HFFc6 (cell line): ENCODE measurements at places on chromosomes 5 and 9. TPM values are rescaled to one million over a fixed set of nuclear protein-coding genes. Genes with fewer than 3 reads are reported as not detected.

GRCh38 chr5:61348447-61348846 is 16.4 kb downstream of the ZSWIM6 start:
- no peak for DNase-seq

- no peak for DNase-seq
These were observed 132.4 kb downstream of the KCNIP1 start for GRCh38 chr5:170636206-170636605.

DNA sequence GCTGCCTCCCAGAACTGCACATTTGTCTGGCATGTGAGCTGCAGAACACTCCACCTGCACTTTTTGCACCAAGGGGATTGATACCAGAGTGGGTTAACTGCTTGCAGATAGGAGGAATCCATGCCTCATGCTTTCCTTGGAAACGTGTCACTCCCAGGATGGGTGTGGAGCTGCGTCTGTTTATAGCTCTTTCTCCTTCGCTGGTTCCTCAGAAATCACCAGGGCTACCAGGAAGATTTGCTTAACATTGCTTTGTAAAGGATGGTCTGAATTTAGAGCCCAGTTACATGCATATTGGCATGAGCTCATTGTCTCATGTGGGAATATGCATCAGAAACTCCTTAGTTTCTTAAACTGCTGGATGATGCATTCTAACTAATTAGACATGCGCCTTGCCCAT is 234.6 kb downstream of the GADD45G start:
- no peak for DNase-seq

The SPRY4 gene
- 25.5 to 28.9 TPM (median 27.7 TPM) in 3 replicates for total RNA-seq

The GMCL2 gene
- total RNA-seq: not detected in 2 replicates
